Caki2 (cell line): ENCODE measurements at places on chromosomes 11 and 22. TPM values are rescaled to one million over a fixed set of nuclear protein-coding genes. Genes with fewer than 3 reads are reported as not detected.

GRCh38 chr22:33476716-33477115, 418.5 kb upstream of the SYN3 start:
- DNase-seq: peak; percentile 65

DNA sequence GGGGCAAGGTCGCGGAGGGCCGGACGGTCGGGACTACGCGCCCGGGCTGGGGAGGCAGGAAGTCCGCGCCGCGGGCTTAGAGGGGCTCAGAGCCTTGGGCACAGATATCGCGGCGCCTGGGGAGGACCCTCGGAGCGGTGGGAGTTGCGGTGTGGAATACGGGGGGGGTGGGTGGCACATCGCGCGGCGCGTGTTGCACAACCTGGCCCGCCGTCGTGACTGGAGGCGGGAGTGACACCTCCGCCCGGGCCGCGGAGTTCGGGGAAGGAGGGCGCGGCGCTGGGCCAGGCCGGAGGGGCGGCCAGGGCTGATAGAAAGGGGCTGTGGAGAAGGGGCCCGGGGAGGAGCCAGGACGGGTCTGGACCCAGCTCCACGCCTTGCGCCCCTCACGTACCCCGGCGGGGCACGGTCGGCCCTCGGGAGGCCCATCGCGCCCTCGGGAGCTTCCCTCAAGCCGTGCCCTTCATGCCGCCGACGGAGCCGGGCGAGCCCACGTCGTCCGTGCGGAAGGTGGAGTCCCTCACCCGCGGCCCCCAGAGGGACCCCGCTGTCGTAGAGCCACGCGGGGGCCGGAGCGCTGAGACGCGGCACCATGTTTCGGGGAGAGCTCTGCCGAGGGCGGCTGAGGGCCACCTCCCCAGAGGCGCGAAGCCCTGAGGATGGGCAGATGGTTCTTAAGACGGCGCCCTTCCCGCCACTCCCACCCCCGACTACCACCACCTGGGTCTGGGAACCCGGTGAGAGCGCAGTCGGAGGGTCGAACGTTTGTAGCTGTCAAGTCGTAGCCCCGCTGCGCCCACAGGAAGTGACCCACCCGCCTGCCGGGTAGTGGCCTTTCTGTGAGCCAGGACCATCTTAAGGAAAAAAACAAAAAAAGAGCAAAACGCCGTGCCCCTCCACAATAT, 729 bp downstream of the IL17RA start:
- no peak for DNase-seq

GRCh38 chr11:7250166-7250565, 1.5 kb upstream of the SYT9 start:
- no peak for DNase-seq

DNA sequence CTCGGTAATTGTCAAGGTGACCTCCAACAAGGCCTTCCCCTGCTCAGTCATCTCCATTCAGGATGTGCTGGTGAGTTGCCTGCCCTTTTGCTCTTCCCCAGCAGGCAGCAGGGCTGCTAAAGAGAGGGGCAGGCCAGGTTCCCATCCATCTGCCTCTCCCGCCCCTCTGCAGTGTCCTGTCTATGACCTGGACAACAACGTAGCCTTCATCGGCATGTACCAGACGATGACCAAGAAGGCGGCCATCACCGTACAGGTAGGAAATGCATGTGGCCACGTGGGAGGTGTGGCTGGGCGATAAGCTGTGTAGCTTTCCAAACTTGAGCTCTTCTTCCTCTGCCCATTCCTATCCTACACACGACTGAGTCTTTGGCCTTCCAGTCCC, 4.0 kb downstream of the SIDT2 start:
- DNase-seq: no peak

GRCh38 chr22:42670921-42671709, 21.9 kb upstream of the CYB5R3 start:
- DNase-seq: no peak

- no peak for DNase-seq
These were observed 9.1 kb upstream of the TUB start for GRCh38 chr11:8071616-8072581.

ADM2 gene
- 4.6 and 5.0 TPM in 2 replicates for total RNA-seq

TSPAN32 gene
- not detected in 2 replicates for total RNA-seq

DNA sequence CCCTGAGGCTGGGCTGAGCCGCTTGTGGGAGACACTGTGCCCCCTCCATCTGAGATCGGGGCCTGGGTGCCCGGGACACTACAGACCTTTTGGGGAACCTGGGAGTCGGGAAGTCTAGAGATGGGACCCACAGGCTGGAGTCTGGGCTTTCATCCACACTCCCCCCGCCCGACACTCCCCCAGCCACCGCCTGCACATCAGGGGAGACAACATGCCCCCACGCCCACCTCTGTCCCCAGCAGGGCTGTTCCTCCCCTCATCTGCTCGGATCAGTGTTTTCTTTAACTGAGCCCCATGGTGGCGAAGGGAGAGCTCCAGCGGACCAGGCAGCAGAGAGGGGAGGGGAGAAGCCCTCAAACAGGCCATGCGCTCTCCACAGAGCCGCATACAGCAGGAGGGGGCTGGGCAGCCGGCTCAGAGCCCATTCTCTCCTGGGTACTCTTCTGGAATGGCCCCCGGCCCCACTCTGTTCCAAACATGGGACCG, 174.7 kb downstream of the IGLL1 start:
- DNase-seq: no peak

GRCh38 chr11:120024586-120024985, 113.3 kb downstream of the TRIM29 start:
- DNase-seq: no peak

MS4A14 gene
- not detected in 2 replicates for total RNA-seq

- no peak for DNase-seq
These were observed 20.4 kb downstream of the HPS4 start for GRCh38 chr22:26463101-26463661.

- DNase-seq: no peak
These were observed 1.3 kb downstream of the FADD start for GRCh38 chr11:70204466-70204799.

YDJC gene
- total RNA-seq: 158 and 165 TPM in 2 replicates
